ENCODE measurements at places on chromosomes 3 and 15.

- no peak for DNase-seq
Observed at GRCh38 chr3:64388886-64389285, 163.6 kb upstream of the PRICKLE2 start.

DNA sequence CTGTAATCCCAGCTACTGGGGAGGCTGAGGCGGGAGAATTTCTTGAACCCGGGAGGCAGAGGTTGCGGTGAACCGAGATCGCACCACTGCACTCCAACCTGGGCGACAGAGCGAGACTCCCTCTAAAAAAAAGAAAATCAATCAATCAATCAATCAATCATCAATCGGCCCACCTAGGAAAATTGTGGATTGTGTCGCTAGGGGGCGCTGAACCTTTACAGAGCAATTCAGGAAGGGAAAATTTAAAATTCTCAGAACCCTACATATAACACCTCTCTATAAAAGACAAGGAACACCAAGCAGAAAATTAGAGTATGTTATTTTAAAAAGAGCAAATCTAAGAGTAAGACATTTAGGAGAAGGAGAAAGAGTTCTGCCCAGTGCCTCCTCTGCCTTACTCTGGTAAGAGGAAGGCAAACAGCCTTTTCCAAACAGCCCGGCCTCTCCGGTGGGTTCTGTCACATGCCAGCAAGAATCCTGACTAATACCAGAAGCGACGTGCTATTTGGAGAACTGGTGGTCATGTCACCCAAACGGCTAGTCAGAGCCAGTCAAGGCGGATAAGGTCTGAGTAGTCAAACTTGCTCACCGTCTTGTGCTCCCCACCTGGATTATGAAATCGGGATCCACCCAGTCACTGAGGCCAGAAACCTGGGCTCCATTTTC is 22.3 kb upstream of the SMCO1 start:
- DNase-seq = peak; percentile 86

GRCh38 chr3:123323781-123324180 is 122.0 kb downstream of the SEC22A start:
- no peak for DNase-seq

DNA sequence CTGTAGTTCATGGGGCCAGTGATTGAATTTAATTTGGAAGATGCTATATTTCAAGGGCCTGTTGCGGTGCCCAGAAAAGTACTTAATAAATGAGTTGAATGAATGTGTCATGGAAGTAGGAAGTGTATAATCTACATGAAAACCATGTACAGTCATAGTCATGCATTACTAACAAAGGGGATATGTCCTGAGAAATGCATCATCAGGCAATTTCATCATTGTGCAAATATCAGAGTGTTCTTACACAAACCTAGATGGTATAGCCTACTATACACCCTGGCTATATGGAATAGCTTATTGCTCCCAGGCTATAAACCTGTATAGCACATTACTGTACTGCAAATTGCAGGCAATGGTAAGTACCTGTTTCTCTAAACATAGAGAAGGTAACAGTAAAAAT is 10.7 kb upstream of the MYO5C start:
- no peak for DNase-seq

GRCh38 chr3:155554777-155555451 is 190.0 kb downstream of the PLCH1 start:
- no peak for DNase-seq

- DNase-seq = no peak
Observed at GRCh38 chr3:58329150-58329921, 3.4 kb upstream of the PXK start.

- no peak for DNase-seq
Observed at GRCh38 chr3:137709011-137709601, 55.0 kb upstream of the SOX14 start.

All from stimulated activated CD8-positive, alpha-beta memory T cell treated with anti-CD3 and anti-CD28 coated beads, Interleukin-4, amount 100 ng/mL, for 48 hours (primary cell).